ENCODE measurements at places on chromosomes 6 and 20.
A peak's percentile ranks its signal among the peaks of the same experiment; 100 is the strongest.

DNA sequence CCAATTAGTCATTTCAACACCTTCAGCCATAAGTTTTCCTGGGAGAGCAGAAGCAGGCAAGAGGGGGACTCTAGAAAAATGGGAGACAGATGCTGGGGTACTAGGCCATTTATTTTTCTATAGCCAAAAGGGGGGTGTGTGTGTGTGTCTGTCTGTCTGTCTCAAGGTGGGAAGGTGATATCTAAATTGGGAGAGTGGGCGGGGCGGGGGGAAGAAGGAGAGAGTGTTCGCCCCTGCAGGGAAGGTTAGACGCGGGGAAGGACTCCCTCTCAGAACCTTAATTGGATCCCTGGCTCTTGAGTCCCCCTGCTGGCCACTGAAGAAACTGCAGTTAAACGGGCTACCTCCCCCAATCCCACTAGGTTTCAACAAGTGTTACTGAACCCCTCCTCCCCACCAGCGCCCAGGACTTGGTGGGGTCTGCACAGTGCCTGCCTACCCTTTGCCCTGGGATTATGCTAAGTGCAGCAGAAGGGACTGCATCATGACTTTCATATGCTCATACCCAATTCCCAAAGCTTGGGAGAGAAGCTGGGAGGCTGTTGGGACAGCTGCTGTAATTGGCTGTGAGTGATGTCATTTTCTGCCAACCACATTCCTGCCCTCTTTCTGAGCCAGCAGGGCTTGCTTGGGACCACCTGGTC lies 45.8 kb downstream of the FOXP4 start:
- DNase-seq = peak; percentile 64

GRCh38 chr6:104537872-104538271 lies 321.8 kb downstream of the HACE1 start:
- DNase-seq = no peak

DNA sequence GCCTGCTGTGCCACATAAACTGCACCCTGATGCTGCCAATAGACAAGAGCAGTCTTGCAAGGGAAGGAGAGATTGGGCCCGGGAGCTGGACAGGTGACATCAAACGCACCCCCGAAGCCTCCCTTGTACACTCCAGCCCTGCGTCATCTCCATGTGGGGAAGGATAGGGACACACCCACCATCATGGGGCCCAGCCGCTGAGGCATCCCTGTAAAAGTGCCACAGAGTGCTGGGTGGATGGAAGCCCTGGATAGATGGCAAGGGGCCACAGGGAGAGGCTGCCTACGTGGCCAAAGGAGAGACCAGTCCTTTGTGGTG lies 117.1 kb downstream of the SYNDIG1 start:
- DNase-seq = no peak

DNA sequence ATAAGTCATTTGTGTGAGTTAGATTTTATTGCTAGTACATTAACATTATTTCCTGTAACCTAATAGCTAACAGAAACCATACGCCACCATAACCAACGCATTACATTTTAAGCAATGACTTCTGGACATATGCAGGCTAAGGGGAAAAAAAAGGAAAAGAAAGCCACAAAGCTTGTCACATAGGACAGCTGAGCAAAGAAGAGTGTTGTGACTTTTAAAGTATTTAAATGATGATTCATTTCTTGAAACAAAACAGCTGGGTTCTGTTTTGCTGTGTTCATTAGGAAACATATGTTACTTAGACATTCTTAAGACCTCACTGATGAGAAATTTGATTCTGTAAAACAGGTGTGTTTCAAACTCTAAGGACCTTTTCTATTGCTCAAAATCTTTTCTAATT lies 171.4 kb downstream of the COL9A1 start:
- peak; percentile 47 for DNase-seq

GRCh38 chr6:70110126-70111022 lies 192.5 kb downstream of the COL9A1 start:
- peak; percentile 63 for DNase-seq

GRCh38 chr6:137095651-137096238 lies 51.0 kb upstream of the IL20RA start:
- no peak for DNase-seq

GRCh38 chr20:62357187-62357667 lies 9.9 kb downstream of the LAMA5 start:
- peak; percentile 68 for DNase-seq

DNA sequence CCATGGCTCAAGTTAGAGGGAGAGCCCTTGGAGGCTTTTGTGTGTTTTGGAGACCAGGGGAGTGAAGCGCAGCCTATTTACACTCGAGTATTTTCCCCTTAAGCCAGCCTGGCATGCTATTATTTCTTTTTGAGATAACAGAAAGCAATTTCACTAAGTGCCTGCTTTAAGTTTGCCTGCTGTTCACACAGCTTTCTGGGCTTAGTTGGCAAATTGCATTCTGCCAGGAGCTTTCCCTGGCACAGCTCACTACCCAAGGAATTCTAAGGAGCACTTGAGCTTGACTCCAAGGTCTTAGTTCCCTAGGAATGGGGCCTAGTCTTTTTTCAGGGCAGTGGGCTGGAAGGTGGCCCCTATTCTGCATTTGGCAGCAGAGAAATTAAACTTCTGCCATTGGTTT lies 19.0 kb upstream of the ASXL1 start:
- no peak for DNase-seq

DNA sequence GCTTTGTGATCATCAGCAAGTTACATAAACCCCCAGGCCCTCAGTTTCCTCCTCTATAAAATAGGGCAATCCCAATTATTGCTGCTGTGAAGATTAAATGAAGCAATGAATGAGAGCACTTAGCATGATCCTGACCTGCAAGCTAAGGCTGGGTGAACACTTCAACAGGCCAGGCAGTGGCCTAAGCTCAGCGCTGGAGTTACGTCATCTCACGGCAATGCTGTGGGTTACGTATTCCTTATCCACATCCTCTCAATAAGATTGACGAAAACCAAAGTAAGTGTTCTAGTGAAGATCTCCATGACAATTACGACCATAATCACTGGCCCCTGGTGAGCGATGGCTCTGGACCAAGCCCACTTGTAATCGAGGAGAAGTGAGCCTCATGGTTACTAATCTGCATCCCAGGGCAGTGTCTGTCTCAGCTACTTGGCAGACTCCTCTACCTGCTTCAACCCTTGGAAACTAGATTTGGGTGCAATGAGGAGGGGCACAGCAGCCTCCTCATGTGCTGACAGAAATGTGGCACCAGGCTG lies 274.1 kb upstream of the ARID1B start:
- no peak for DNase-seq

- no peak for DNase-seq
These were observed 18.8 kb downstream of the SYNDIG1 start for GRCh38 chr20:24488064-24488799.

DNA sequence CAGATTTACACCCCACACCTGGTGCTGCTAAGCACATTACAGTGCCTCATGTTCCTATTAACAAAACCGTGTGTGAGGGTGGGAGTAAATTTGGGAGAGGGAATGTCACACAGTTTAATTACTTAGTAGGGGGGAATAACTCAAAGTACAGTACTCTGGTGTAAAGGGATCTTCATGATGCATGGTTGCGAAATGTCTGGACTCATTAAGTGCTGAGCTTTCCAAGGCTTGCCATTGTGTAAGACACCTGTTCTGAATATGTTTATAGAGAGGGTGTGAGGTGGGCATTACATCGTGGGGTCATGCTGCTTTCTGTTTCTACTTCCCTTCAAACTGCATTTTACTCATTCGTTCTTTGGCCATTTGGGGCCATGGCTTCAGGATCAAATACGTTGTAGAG lies 181.2 kb downstream of the ADGRG6 start:
- DNase-seq = no peak

DNA sequence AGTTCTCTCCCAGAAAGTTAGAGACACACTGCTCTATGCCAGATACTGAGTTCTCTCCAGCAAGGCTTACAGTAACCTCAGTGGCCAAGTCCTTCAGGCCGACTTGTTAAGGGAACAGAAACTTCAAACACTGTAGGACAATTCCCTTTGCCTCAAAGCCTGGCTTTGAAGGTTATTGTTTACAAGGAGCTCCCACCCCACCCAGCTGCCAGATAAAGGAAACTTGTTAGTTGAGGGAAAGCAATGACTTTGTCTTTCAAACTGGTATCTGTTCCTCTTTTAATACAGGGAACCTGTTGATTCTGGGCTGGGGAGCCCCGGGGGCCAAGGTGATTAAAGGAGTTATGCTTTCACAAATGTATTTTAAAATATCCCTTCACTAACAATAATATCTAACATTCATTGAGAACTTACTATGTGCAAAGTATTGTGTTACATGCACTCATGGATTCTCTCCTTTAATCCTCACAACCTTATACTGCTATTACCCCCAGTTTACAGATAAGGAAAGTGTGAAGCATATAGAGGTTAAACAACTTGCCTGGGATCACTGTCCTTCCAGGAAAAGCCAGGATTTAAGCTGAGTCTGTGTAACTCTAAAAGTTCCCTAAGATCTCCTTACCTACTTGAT lies 27.6 kb upstream of the CDKN1A start:
- DNase-seq = no peak

GRCh38 chr20:44836601-44837120 lies 26.3 kb upstream of the RIMS4 start:
- DNase-seq = no peak

- peak; percentile 93 for DNase-seq
These were observed at the start of gene TENT5A for GRCh38 chr6:81752084-81752920. Gene TENT5A (minus strand): TSS chr6:81752681. CDS start chr6:81752141, 540 bp downstream.

DNA sequence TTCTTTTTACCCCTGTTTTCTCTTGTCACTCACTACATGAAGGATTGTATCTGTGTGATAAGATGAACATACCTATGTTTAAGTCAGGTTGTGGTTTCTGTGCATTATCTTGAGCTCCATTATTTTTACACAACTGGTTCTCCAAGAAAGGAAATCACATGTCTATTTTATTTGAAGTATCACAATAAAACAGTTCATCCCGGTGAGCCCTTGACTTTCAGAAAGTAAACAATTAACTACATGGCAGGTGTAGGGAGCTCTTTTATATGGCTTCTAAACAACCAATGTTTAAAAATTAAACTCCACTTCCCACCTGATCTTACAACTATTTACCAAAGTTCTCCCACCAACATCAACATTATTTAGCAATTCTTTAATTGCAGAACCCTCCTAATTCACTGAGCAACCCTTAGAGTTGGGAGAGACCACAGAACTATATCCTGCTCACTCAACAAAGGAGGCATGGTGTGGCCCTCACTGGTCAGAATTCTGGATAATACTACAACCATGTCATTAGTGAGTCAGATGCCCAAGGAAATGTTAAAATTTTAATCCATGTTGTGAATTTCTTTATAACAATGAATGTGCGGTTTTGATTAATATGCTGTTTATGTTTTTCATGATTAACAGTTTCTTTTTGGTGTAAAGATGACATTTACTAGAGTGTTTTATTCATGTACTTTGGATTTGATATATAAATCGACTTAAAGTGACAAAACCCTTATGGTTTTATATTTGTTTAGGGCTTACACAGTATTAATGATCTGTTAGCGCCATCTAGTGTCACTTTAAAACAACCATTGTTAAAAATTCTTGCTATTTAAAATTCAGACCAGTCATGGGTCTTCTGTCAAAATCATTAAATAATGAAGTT lies 50.0 kb upstream of the SCGN start:
- peak; percentile 59 for DNase-seq

GRCh38 chr6:32191696-32192607 lies 491 bp downstream of the GPSM3 start:
- DNase-seq = no peak

GRCh38 chr6:7550433-7550801 lies 8.9 kb downstream of the DSP start:
- DNase-seq = no peak

- DNase-seq = peak; percentile 68
These were observed 29.1 kb upstream of the PKIG start for GRCh38 chr20:44552950-44553908.

DNA sequence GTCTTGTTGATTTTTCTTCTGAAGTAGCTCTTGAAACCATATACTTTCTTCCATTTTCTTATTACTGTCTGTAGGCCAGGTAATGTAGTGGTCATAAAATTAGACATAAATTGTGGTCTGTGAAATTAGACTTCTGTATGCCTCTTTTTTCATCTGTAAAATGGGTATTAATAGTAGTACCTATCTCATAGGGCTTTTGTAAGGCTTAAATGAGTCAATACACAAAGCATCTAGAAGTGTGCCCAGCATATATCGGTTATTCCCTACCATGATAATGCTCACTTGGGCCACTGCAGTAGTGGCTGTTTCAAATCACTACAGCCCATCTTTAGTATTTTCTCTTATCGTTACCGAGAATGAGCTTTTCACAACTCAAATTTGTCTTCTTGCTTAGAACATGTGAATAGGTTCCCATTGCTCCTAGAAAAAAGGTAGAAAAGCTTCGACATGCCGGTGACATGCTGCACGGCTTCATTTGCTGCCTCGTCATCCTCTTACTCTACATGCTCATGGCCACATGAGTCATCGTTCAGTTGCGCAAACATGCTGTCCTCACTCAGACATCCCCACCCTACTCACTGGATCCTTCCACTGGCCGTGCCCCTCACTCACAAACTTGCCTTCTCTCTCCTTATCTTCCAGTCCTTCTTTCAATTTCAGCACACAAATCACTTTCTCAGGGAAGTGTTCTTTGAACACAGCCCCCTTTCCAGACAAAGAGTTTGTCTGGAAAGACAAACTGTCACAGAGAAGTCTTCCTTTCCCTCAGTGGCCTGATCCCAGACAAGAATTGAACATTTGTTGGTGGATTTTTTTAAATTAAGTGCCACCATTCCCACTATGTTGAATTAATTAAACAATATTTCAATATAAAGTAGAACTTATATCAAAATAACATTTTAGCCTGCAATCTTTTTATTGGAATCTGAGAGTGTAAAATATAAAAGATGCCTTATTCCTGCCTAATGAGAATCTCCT lies 32.2 kb upstream of the ERVFRD-1 start:
- peak; percentile 77 for DNase-seq

DNA sequence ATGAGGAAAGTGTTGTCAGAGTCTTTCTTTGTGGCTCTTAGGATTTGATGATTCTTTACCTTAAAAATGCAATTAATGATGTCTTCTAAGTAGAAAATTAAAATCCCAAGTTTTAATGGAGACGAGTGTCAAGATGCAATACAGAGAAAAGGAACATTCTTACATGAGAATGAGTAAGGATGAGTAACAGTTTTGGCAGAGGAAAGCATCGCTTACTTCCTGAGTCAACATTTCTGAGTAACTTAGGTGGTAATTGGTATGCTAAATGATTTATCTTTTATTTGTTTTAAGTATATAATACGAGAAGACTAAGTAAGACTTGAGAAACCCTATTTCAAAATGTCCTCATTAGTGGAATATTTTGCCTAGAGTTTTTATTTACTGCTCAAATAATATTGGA lies 101.3 kb downstream of the RTN4IP1 start:
- peak; percentile 94 for DNase-seq

DNA sequence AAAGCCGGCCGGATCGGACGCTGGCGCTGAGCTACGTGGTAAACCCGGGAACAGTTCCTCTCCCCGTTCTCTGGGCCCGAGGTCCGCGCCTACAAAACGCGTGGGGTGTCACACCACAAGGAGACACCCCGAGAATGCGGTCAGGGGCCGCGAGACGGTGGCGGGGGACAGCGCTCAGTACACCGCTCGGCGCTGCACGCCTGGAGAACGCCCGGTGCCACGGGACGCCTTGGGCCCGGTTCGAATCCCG lies 670 bp downstream of the NCOA5 start:
- no peak for DNase-seq

- peak; percentile 23 for DNase-seq
These were observed 782 bp downstream of the TRMT11 start for GRCh38 chr6:125987026-125987617.

Measured in fibroblast of skin of scalp (primary cell).